ENCODE measurements at places on chromosomes 7 and 10.

DNA sequence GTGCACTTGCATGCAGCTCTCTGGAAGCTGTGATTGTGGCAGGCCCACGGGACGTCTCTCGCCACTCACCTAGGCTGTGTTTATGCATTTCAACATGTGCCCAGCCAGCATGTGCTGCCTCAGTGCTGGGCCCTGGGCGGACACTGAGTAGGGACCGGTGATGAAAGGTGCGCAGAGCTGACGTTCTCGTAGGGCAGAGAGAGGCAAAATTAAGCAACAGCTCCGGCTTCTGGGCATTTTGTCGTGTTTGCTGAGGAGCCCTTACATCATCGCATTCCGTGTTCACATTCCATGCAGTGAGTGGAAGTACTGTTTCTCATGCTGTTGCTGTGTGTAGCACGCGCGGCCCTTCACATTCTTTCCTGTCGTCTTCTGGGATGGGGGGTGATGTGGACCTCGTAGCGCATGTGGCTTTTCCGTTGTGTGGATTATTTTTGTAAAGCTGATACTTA is 50.5 kb downstream of the PRF1 start:
- no peak overlapping the region for H3K27ac ChIP-seq
- H3K4me1 ChIP-seq = no peaks in the 10 kb centered on the region
- no peaks in the 10 kb centered on the region for H3K36me3 ChIP-seq
- no peak for DNase-seq
- H3K27me3 ChIP-seq = no peaks in the 10 kb centered on the region

- no peak overlapping the region for H3K4me3 ChIP-seq
- no peaks in the 10 kb centered on the region for H3K27me3 ChIP-seq
- no peak for DNase-seq
- no peak overlapping the region for H3K27ac ChIP-seq
Observed at GRCh38 chr10:69201045-69201444, 19.1 kb upstream of the HKDC1 start.

DNA sequence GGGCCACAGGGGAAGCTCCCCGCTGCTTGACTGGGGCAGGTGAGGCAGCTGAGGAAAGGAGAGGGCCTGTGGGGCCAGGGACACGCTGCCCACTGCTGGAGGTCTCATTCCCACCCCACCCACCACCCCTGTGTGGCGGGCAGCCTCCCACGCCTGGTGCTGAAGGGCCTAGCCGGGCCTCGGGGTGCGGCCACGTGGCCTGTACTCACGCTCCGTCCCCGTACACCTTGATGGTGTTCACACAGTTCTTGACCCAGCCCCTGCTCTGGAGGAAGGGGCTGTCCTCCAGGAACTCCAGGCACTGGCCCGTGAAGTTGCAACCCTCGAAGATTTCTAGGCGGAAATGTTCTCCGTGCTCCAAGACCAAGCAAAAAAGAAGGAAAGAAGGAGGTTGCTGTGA is 4.0 kb downstream of the CRYGN start:
- no peak for DNase-seq
- H3K4me1 ChIP-seq = peaks cover 3% of the 10 kb centered on the region
- no peaks in the 10 kb centered on the region for H3K27me3 ChIP-seq
- no peak overlapping the region for H3K27ac ChIP-seq

DNA sequence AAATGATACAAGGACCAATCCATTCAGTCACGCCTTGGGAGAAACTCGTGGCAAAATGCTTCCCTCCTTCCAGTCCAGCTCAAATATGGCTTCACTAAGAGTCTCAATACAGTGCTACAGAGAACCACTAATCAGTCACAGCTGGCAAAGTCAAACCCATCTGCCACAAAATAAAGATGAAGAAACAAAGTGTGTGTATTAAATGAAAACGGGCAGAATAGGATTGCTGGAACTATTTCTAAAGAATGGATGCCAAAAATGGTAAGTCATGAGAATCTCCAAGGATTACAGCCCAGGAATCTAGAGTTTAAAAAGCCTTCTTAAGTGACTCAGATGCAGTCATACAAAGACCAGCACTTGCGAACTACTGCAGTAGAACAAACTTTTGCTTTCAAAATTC is 61.9 kb downstream of the CACUL1 start:
- H3K4me3 ChIP-seq = no peak overlapping the region
- H3K4me1 ChIP-seq = no peaks in the 10 kb centered on the region
- H3K27ac ChIP-seq = no peak overlapping the region
- DNase-seq = no peak
- no peaks in the 10 kb centered on the region for H3K27me3 ChIP-seq
- H3K36me3 ChIP-seq = no peaks in the 10 kb centered on the region

DNA sequence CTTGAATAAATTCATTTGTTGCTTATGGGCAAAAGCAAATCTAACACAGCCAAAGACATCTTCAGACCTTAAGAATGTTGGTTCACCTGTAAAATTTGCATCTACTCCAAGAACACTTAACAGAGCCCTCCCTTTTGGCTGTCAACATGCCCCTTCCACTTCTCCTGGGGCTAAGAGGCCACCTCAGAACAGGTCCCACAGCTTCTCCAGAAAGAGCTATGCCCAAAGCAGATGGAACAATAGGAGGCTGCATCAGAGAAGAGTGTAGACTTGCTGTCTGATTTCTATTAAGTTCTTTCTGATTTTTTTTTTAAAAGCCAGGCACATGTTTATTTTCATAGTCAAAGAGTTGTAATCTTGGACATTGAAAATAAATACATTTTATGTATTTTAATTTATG is 26.1 kb upstream of the TRIL start:
- H3K27me3 ChIP-seq = no peaks in the 10 kb centered on the region
- no peak for DNase-seq
- no peaks in the 10 kb centered on the region for H3K36me3 ChIP-seq
- H3K27ac ChIP-seq = no peak overlapping the region
- peaks cover 5% of the 10 kb centered on the region for H3K4me1 ChIP-seq
- H3K4me3 ChIP-seq = no peak overlapping the region

GRCh38 chr7:70183278-70183677 is 585.0 kb downstream of the AUTS2 start:
- H3K4me1 ChIP-seq = no peaks in the 10 kb centered on the region
- H3K27ac ChIP-seq = no peak overlapping the region
- H3K36me3 ChIP-seq = no peaks in the 10 kb centered on the region
- H3K27me3 ChIP-seq = no peaks in the 10 kb centered on the region
- H3K4me3 ChIP-seq = no peak overlapping the region
- DNase-seq = no peak

DNA sequence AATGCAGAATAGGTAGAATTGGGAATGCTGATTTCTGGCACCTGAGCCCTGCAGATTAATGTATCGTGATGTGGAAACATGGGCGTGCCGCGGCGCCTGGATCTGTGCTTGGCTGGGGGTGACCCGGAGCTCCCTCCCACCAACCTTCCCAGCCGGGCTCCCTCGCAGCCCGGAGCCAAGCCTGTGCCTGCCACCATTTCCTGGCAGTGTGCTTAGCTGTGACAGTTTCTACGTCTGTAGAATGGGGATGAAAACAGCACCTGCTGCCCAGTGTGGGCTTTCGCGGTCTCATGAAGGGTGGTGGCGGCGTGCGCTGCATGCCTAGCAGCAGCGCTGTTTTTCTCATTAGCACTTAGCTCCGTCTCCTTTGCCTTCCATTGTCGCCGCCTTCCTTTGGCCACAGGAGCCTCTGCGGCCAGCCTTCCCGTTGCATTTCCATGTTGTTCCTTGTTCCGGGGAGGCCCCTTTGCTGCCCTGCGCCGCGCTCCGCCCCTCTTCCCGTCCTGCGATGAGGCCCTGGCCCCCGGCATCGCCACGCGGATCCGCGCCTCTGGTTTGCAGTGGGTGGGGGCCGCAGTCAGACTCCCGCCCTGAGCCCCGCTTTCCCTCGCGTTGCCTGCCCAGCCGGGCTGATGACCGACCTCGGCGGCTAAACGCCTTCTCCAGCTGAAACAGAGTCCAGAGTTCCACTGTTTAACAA is 84.2 kb downstream of the CUL1 start:
- H3K4me3 ChIP-seq = no peak overlapping the region
- no peak for DNase-seq
- peaks cover 12% of the 10 kb centered on the region for H3K36me3 ChIP-seq
- H3K27ac ChIP-seq = no peak overlapping the region
- H3K27me3 ChIP-seq = no peaks in the 10 kb centered on the region
- no peaks in the 10 kb centered on the region for H3K4me1 ChIP-seq

DNA sequence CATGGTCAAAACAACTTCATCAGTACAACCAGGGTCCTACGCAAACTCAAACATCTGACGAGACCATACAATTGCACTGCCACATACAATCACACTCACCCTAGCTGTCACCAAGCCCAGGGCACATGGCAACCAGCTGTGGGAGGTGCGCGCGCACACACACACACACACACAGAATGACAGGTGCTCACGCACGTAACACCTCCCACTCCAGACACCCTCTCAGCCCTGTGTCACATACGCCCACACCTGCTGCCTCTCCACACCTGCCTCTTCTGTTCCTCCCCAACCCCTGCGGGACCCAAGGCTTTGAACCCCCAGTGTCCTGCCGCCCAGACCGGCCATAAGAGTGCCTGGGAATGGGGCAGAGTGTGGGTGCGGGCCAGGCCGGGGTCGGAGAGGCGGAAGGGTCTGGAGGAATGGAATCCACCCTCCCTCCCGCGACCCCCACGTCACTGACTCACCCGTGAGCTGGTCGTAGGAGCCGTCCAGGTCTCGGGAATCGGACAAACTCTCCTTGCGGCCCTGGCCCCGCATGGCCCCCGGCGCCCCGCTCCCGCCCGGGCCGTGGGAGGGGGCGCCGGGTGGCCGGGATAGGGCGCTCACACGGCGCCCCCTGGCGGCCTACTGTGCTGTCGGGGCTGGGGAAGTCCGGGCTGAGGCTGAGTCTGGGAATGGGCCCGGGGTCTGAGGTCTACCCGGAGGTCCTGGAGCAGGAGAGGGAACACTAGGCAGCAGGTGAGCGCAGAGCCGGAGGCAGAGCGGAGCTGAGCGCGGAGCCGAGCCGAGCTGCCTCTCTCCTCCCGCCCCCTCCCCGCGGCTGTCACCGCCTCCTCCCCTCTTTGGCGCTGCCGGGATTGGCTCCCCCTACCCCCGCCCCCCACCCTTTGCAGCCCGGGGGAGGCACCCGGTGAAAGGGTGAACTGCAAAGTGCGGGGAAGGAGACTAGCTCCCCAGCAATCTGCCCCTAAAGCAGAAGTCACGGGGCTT is at the start of gene KCNIP2:
TSS of gene KCNIP2 (minus strand) at position 769 of the 990 bp plus-strand sequence. CDS start at position 537, 232 bp downstream.
- no peak within 1 kb of the TSS for H3K27ac ChIP-seq
- peak; percentile 70 for DNase-seq
- H3K27me3 ChIP-seq = no peaks in the 10 kb centered on the region
- H3K36me3 ChIP-seq = no peaks in the 10 kb centered on the region

- H3K36me3 ChIP-seq = no peaks in the 10 kb centered on the region
- no peak overlapping the region for H3K4me3 ChIP-seq
- no peak overlapping the region for H3K27ac ChIP-seq
- H3K27me3 ChIP-seq = no peaks in the 10 kb centered on the region
Observed at GRCh38 chr7:607938-608337, 88.3 kb upstream of the PDGFA start.

DNA sequence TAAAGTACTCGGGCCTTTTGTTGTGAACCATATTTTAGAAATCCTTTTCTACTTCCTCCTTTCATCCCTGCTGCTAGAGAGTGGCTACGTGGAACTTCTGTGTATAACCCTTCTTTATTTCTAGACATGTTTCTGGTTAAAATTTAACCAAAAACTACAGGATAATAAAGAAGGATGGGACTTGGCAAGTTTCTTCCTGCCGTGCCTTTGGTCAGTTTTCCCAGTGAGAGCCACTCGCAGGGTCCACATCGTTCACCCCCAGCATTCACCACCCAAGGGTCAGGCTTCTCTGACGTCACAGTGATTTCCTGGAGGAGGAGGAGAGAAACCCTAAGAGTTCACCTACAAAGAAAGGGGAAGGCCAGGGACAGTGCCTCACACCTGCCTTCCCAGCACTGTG is 45.4 kb downstream of the NKX6-2 start:
- H3K27ac ChIP-seq = no peak overlapping the region
- H3K4me3 ChIP-seq = no peak overlapping the region
- H3K27me3 ChIP-seq = no peaks in the 10 kb centered on the region

DNA sequence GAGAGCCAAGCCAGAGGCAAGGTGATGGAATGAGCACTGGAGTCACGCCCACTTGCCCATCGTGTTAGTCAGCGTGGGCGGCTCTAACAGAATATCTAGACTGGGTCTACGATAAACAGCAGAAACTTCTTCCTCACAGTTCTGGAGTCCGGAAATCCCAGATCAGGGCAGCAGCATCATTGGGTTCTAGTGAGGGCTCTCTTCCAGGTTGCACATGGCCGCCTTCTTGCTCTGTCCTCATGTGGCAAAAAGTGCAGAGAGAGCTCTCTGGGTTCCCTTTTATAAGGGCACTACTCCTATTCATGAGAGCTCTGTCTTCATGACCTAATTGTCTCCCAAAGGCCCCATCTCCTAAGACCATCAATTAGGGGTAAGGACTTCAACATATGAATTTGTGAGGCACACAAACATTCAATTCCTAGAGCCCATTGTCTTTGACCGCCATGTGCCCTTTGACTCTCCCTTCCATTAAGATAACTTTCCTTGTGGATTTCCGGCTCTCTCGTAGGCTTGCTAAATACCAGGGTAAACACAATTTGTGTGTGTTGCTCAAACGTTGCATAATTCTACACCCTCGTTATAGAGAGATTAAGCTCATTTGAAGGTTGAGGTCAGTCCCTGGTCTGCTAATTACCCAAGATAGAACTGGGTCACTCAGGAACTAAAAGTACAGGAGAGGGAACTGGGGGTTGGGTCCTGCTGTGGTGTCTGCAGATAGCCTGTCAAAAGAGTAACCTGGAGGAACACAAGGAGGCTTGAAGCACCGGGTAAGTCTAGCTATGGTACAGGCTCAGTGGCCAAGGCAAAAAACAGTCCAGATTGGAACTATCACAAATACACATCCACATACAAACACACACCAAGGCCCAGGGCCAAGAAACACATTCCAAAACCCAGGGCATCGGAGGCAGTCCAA is 28.7 kb upstream of the USP6NL start:
- H3K36me3 ChIP-seq = no peaks in the 10 kb centered on the region
- no peak overlapping the region for H3K27ac ChIP-seq
- H3K4me3 ChIP-seq = no peak overlapping the region

GRCh38 chr7:51054231-51054630 is 262.4 kb downstream of the COBL start:
- no peak overlapping the region for H3K27ac ChIP-seq
- H3K27me3 ChIP-seq = no peaks in the 10 kb centered on the region
- no peaks in the 10 kb centered on the region for H3K36me3 ChIP-seq
- no peak for DNase-seq

GRCh38 chr7:107999779-108000560 is 3.0 kb downstream of the LAMB1 start:
- no peak overlapping the region for H3K27ac ChIP-seq
- no peak for DNase-seq
- H3K27me3 ChIP-seq = peaks cover 32% of the 10 kb centered on the region
- peaks cover 9% of the 10 kb centered on the region for H3K4me1 ChIP-seq
- H3K36me3 ChIP-seq = no peaks in the 10 kb centered on the region

Measured in iPS DF 6.9 (cell line).